Jurkat, Clone E6-1 (cell line): ENCODE measurements at places on chromosomes 2 and 18.

DNA sequence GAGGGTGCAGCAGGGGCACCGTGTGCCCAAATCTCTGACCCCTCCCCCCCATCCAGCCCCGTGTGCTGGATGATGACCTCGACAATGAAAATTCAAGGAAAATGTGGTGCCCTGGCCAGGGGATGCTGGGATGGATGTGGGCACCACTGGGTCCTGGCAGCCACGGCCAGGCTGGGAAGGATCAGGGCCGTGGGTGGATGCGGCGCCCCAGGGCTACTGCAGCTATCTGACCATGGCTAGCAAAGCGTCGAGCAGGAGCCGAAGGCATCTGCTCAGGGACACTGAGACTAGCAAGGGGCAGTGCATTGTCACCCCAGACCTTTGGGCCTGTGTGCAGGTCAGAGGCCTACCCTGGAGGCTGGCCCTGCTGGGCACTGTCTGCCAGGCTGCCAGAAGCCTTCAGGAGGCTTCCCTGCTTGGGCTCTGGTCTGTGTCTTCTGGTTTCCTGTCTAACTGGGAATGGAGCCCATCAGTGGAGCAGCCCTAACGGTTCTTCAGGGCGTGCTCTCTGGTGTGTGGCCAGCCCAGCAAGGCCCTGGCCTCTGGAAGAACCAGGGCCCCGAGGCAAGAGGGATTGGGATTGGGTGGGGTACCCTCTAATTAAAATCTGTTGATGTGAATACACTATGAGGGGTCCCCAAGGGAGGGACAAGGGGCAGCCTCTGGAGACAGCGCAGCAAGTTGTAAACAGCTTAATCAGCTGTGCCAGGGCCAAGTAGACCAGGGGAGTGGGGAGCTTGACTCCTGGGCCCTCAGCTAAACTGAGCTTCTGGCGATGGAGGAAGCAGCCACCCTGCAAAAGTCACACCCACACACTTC, 98.0 kb downstream of the STPG4 start:
- no peak for DNase-seq

DNA sequence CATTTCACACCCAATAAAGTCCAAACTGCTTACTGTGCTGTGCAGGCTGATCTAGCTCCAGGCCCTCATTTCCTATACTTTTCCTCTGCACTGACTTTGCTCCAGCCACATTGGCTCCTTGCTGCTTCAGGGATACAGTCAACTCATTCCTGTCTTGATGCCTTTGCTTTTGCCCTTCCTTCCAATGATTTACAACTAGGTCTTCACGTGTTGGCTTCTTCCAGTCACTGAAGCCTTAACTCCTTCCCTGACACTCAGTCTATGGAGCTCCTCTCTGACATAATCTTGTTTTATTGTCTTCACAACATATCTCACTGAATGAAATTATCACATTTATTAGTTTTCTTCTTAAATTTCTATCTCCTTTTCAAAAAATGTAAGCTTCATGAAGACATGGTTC, 16.9 kb upstream of the C18orf32 start:
- DNase-seq, result no peak

DNA sequence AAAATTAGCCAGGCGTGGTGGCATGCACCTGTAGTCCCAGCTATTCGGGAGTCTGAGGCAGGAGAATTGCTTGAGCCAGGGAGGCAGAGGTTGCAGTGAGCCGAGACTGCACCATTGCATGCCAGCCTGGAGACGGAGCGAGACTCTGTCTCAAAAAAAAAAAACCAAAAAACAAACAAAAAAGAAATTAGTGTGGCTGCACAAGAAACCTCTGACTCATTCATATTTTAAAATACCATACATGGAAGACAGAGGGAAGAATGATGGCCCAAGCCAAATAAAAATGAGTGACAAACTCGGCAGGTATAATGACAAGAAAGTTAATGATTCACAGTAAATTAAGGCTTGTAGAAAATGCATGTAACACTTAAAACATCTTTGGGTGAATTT, 875.8 kb downstream of the EPHA4 start:
- DNase-seq, result no peak

- DNase-seq, result no peak
Observed at GRCh38 chr2:186024921-186025320, 286.3 kb downstream of the FSIP2 start.

DNA sequence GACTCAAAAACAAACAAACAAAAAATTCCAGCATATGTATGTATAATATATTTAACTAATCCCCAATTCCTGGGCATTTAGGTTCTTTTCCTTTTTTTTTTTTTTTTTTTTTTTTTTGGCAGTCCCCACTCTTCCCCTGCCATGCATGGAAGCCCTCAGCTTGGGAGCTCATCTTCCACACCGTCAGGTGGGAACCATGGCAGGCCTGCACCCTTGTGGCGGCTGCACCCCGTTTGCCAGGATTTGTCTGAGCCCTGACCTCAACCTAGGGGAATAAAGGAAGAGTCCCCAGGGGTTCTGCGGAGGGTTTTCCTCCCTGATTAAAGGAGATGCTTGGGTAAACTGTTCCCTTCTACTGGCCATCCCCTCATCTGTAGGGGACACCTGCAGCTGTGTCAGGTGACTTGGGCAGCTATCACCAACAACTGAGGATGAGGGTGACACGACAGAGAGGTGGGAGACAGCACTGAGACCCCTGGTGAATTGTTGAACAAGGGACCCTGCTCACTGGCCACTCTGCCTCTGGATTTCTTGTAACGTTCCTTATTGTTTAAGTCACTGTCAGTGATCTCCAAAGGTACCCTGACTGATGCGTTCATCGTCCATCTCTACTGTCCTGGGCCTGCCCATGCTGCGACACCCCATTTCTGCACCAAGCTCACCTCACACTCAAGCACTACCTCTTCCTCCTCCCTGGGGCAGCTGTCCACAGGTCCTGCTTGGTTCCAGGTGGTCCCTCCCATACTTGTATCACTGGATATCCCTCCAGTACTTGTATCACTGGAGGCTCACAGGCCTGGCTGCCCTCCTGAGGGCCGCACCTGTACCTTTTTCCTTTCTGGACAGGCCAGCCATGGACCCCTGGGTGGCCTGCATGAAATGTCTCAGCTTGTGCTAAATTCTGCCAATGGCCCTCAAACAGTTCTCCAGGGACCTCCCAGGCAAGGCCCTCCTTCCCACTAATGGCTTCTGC, 14.5 kb downstream of the TMEM185B start:
- no peak for DNase-seq

- DNase-seq, result no peak
Observed at GRCh38 chr2:108988796-108989713, at the start of gene EDAR. Gene EDAR (minus strand): TSS chr2:108989220. CDS start chr2:108931014, 58,206 bp downstream.
